ENCODE measurements at places on chromosomes 7 and 10.

DNA sequence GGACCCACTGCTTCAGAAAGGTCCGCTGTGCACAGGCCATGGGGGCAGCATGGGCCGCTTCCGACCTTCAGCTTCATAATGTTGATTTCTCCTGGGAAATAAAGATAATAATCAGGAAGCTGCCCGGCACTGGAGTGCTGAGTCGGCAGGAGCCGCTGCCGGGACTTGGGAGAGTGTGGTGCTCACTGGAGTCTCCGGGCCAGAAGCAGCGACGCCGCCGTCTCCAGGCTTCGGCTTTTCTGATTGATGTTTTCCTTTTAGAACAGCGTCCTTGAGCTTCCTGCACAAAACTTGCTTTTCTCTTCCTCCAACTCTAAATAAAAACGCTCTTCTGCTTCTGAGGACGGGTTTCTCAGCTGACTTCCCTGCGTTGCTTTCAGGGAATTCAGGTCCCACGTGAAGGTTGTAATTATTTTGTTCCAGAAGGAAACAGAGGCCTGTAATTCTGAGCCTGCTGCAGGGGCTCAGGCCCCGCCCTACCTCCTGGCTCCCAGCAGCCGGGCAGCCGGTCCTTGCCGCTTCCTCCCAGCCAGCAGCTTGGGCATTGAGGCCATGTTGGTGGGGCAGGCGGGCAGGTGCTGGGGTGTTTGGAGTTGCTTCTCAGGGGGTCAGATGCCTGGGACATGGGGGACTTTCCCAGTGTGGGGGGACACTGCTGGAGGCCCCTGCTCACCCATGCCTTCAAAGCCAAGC lies 14.7 kb downstream of the PWWP2B start:
- DNase-seq, result no peak

GRCh38 chr10:125375210-125375609 lies 214.8 kb upstream of the CTBP2 start:
- no peak for DNase-seq

GRCh38 chr7:84194484-84195271 lies at the start of gene SEMA3A:
Gene SEMA3A, minus strand, starts transcription at chr7:84194789. Its CDS starts 203 bp downstream, at chr7:84194586.
- DNase-seq, result peak; percentile 78

- no peak for DNase-seq
Measured at GRCh38 chr10:112583236-112583939, 136.4 kb downstream of the VTI1A start.

DNA sequence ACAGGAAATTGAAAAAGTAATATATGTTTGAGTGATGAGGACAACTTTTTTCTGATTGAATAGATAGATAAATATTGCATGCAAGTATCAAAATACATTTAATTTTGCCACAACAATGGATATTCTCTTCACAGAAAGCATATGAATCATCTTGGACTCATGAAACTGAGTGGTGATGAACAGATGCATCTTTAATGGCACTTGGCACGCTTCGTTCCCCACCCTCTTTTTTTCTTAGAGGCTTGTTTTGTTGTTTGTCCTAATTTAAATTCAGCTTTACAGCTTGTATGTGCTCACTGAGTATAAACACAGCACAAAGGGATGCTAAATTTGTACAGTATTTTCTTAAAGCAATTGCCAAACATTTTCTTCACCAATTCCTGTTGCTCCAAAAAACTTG lies 145.0 kb upstream of the YAE1 start:
- DNase-seq, result no peak

DNA sequence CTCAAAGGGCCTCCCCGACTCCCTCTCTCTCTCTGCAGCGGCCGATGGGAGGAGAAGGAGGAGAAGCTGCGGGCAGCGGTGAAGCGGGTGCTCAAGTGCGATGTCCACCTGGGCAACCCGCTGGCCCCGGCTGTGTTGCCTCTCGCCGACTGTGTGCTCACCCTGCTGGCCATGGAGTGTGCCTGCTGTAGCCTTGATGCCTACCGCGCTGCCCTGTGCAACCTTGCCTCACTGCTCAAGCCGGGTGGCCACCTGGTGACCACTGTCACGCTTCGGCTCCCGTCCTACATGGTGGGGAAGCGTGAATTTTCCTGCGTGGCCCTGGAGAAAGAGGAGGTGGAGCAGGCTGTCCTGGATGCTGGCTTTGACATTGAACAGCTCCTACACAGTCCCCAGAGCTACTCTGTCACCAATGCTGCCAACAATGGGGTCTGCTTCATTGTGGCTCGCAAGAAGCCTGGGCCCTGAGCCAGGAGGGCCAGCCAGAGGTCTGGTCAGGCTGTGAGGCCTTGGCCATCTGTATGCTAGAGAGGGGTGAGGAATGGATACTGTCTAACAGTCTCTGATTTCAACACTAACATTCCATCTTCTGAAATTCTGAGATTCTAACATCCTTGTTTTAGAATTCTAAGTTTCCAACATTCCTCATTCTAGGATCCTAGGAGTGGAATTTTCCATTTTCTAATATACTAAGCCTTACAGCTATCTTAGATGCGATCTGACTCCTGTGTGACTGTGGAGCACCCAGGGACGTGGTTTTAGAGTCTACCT lies 3.6 kb downstream of the INMT start:
- no peak for DNase-seq

DNA sequence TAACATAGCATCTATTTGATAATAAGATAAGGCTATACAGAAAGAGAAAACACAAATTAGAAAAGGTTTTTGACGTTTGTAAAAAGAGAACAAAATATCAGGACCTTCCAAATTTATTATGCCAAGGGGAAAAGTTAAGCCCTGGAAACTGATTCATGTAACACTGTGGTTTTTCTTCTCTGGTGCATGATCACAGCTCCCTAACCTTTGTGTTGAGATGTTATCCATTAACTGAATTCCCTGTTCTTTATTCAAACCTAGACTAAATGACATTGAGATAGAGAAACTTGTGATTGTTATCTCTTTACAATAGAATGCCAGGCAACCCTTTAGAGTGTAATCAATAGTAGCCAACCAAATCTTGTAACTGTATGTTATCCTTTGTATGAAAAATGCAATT lies 141.5 kb upstream of the NRG3 start:
- DNase-seq, result no peak

DNA sequence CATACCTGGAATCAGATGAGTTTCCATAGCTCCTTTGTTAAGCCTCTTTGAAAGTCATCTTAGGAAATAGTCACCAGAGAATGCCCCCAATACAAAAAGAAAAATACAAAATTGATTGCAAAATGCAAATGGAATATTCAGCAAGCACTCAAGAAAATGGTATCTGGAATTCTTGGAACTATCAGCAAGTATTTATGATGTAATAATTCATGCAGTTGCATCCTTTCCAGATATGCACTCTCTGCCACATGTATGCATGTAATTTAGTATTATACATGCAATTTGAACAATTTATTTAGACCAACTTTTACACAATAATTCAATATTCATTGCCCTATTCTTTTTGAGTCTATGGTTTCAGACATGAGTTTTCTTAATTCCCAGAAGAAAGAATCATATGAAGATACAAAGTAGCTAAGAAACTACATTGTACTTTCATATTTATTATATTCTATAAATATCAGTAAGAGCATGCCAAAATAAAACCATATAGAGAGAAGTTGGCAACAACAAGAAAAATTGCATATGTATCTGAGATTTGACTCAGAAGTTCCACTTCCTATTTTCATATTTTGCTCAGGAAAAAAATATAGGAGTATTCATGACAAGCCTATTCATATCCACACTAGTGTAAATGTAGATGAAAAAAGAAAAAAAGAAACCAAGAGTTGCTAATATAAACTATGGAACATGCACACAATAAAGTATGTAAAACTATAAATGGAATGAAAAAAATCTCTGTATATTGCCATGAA lies 338.5 kb downstream of the SEMA3D start:
- no peak for DNase-seq

- DNase-seq, result no peak
Measured at GRCh38 chr7:29854257-29854938, 48.1 kb downstream of the WIPF3 start.

GRCh38 chr7:129210256-129210988 lies 14.4 kb upstream of the AHCYL2 start:
- DNase-seq, result peak; percentile 47

- no peak for DNase-seq
Measured at GRCh38 chr10:69461243-69462025, 10.2 kb downstream of the TSPAN15 start.

DNA sequence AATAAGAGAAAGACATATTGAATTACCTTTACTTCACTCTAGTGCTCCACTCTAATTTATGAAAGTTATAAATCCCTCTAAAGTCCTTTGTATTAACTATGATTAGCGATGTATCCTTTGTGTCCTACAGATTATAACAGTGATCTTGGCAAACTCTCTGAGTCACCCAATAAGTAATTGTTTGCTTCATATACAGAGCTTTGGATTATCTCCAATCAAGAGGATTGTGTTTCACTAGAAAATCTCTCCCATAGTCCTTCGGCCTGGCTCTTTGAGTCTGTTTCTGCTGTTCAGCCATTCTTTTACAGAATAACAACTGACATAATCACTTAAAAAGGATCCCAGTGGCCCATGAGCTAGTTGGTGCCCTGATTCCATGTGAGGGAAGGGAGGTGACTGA lies 9.5 kb downstream of the LMOD2 start:
- no peak for DNase-seq

- DNase-seq, result no peak
Measured at GRCh38 chr7:129009437-129009836, 45.5 kb downstream of the TNPO3 start.

GRCh38 chr10:33573606-33574005 lies 239.1 kb upstream of the NRP1 start:
- no peak for DNase-seq

DNA sequence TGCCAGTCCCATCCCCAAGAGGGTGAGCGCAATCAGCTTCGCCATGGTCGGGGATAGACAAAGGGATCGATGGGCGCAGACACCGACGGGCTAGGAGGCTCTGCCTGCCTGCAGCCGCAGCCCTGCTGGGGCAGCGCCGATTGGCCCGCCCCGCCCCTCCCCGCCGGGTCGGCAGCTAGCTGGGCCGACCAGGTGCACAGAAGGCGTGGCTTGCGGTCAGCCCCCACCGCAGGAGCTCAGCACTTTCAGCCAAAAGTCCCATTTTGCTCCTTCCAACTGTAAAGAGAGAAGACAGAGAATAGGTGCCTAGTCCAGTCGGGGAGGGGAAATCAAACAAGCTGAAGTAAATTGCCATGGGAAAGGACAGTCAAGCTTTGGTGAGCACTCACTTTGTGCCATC lies at the start of gene PON1:
Gene PON1 (minus strand): TSS at position 102 of the 400 bp plus-strand sequence. CDS start 57 bp downstream, at position 45.
- no peak for DNase-seq

GRCh38 chr7:1676550-1677078 lies 6.5 kb downstream of the ELFN1 start:
- DNase-seq, result no peak

- DNase-seq, result no peak
Measured at GRCh38 chr10:68636335-68636734, 76.2 kb downstream of the TET1 start.

GRCh38 chr7:111368381-111369065 lies 193.8 kb downstream of the IMMP2L start:
- no peak for DNase-seq

GRCh38 chr10:18122753-18123152 lies 17.5 kb upstream of the CACNB2 start:
- DNase-seq, result no peak

DNA sequence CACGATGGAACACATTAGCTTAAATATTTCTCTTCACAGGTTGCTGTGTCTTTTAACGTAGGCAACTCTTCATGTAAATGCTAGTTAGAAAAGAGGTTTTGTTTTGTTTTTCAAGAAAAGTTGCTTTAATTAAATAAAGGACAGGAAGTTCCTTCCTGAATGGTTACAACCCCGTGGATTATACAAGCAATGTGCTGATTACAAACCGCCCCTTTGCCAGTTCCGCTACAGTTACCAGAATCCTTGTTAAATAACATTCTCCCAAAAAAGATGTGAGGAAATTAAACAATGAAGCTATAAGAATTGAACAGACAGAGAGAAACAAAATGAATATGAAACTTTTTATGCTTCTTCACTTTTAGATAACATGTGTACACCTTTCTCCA lies 75.1 kb downstream of the LYZL2 start:
- DNase-seq, result no peak

GRCh38 chr7:79504607-79505389 lies 51.3 kb upstream of the MAGI2 start:
- DNase-seq, result no peak

DNA sequence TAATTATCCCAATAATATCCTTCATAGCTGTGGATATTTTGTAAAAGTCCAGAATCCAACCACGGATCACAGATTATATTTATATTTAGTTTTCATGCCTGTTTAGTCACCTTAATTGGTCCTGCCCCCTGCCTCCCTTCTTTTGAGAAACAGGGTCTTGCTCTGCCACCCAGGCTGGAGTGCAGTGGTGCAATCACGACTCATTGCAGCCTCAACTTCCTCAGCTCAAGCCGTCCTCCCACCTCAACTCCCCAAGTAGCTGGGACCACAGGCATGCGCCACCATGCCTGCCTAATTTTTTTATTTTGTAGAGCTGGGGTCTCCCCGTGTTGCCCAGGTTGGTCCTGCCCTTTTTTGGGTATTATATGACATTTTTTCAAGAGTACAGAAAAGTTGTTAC lies 129.4 kb downstream of the KAT6B start:
- DNase-seq, result no peak

GRCh38 chr10:70845256-70845655 lies 29.5 kb downstream of the SGPL1 start:
- DNase-seq, result no peak

- no peak for DNase-seq
Measured at GRCh38 chr7:107236862-107237261, 68.1 kb downstream of the HBP1 start.

DNA sequence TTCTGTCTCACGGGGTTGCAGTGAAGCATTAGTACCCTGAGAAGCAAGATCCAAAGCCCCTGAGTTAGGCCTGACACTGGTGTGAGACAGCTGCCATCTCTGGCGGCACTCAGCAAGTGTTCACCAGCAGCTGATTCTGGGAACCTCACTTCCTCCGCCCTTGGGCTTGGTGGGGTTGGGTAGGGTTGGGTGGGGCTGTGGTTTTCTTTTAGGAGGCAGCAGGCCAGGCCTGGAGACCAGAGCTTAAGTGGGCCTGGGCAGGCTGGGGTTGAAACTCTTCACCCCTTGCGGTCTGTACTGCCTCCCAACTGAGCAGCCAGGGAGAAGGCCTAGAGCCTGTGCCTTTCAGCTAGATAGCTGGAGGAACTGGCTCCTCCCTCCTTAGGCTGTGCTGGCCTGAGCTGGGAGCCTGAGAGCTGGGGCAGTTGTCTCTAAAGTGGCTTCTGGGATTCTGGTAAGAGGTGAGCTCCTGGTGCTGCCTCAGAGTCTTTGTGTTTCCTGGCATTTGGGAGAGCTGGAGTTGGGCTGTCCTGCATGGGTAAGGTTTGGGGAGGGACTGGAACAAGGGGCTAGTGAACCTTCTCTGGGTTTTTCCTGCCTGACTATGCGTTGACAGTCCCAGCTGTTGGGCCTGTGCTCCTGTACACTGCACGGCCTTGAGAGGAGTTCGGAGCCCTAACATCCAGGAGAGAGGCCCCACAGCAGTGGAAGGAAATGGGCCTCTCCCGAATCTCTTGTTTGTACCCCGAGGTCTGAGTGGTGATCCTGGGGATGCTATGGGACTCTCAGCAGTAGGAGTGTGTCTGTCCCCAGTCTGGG lies 5.1 kb downstream of the TSPAN14 start:
- no peak for DNase-seq

- DNase-seq, result no peak
Measured at GRCh38 chr10:78865931-78866717, 202.6 kb upstream of the ZMIZ1 start.

- DNase-seq, result peak; percentile 55
Measured at GRCh38 chr7:44196450-44196872, 4.3 kb upstream of the YKT6 start.
